Camera-type eye (tissue), 1 donor: ENCODE measurements at places on chromosomes 12 and 14. TPM values are rescaled to one million over a fixed set of nuclear protein-coding genes. Genes with fewer than 3 reads are reported as not detected.

The HOXC9 gene
- not detected for total RNA-seq

The RASSF8 gene
- total RNA-seq: 113 TPM

The SMCO3 gene
- total RNA-seq: 7.9 TPM

The KLRC2 gene
- total RNA-seq: not detected

The GRIP1 gene
- 50.9 TPM for total RNA-seq

The KCNC2 gene
- 7.5 TPM for total RNA-seq

The SLC7A7 gene
- 4.1 TPM for total RNA-seq

The TAS2R50 gene
- 17.0 TPM for total RNA-seq

The GALNT8 gene
- total RNA-seq: 10.1 TPM

The LTBR gene
- total RNA-seq: 21.1 TPM

The MORN3 gene
- 0.99 TPM for total RNA-seq

The CAPZA3 gene
- total RNA-seq: not detected

The TSPAN8 gene
- 1.4 TPM for total RNA-seq

The ING4 gene
- total RNA-seq: 121 TPM

The SYNDIG1L gene
- total RNA-seq: 0.60 TPM

The DENND5B gene
- 61.6 TPM for total RNA-seq

The IL22 gene
- total RNA-seq: not detected

The TMEM179 gene
- total RNA-seq: 24.7 TPM

The TMEM132C gene
- 15.1 TPM for total RNA-seq

The B4GALNT1 gene
- 9.6 TPM for total RNA-seq

The FUT8 gene
- 71.4 TPM for total RNA-seq

The KLHL33 gene
- 0.99 TPM for total RNA-seq

The CLEC2A gene
- 1.1 TPM for total RNA-seq

The SRRM4 gene
- 21.8 TPM for total RNA-seq

The SMIM41 gene
- total RNA-seq: not detected

The HDAC7 gene
- 35.2 TPM for total RNA-seq

The GPX2 gene
- 1.5 TPM for total RNA-seq

The SCNN1A gene
- 4.9 TPM for total RNA-seq

The SLC6A13 gene
- 37.5 TPM for total RNA-seq

The RAP1B gene
- 153 TPM for total RNA-seq

The SMOC1 gene
- 25.9 TPM for total RNA-seq

The SLC8A3 gene
- 12.2 TPM for total RNA-seq

The ACVR1B gene
- 31.8 TPM for total RNA-seq

The FZD10 gene
- 4.5 TPM for total RNA-seq

The ACOT4 gene
- 0.44 TPM for total RNA-seq

The CRIP1 gene
- 18.5 TPM for total RNA-seq

The GUCY2C gene
- total RNA-seq: 0.11 TPM

The NINJ2 gene
- total RNA-seq: 0.93 TPM

The MFAP5 gene
- 96.9 TPM for total RNA-seq

The MYO1H gene
- total RNA-seq: 0.82 TPM

The GPR137C gene
- total RNA-seq: 42.0 TPM

The POLE2 gene
- total RNA-seq: 14.3 TPM

The EGLN3 gene
- 31.7 TPM for total RNA-seq

The NGB gene
- 1.4 TPM for total RNA-seq

The VCPKMT gene
- 13.7 TPM for total RNA-seq

The PTPN6 gene
- 5.1 TPM for total RNA-seq

The NTF3 gene
- 3.3 TPM for total RNA-seq

The TMEM233 gene
- total RNA-seq: 0.49 TPM

The IL31 gene
- not detected for total RNA-seq

The CMTM5 gene
- total RNA-seq: 5.9 TPM

The SVOP gene
- 21.6 TPM for total RNA-seq
